ENCODE measurements at places on chromosomes 3 and 15. TPM values are rescaled to one million over a fixed set of nuclear protein-coding genes. Genes with fewer than 3 reads are reported as not detected.

GRCh38 chr3:177569875-177570657 is 372.8 kb upstream of the TBL1XR1 start:
- DNase-seq, result no peak

DNA sequence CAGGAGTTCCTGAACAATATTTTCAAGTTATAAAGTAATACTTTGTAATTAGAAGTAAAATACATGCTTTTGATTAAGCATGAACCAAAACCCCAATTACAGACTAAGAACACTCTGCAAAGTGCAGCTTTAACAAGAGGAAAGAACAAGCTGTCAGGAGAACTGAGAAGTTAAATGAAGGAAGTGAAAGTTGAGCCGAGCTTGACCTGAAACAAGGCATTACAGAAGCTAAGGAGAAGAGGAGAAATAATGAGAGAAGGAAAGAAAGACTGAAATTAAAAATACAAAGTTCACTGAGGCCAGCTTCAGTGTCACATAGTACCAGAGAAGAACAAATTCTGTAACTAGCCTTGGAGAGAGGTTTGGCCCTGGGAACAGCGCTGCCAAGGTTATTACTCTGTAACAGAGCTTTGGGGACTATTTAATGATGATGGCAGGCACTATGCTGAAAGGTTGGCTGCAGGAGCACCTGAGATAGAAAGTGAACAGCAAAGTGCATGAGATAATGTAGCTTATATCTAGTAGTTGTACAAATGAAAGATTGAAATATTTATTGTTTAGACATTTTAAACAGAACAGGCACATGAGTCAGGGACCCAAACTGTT is 241.9 kb upstream of the PEX5L start:
- no peak for DNase-seq

DNA sequence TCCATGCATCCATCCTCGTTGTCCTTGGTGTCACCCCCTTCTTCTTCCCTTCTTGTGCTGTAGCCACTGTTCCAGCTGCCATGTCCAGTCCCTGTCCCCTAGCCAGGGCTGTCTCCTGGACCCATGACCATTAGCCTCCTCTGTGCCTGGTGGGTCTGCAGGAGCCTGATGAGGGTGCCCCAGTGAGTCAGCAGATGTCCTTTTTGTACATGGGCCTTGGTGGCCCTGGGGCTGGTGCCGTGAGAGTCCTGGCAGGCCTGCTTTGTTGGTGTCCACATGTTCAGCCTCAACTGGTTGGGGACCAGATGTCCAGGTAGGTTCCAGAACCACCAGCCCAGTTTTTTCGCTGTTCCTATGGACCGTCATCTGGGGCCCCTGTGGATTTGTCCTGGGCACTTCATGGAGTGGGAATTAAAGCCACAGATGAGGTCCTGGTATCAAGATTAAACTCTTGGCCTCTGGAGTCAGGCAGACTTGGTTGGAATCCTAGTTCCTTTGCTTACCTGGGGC is 66.1 kb downstream of the FBLN2 start:
- no peak for DNase-seq

GRCh38 chr3:136305879-136306278 is 55.7 kb downstream of the PCCB start:
- no peak for DNase-seq

GRCh38 chr15:76116138-76116885 is 56.5 kb downstream of the TMEM266 start:
- DNase-seq, result no peak

DNA sequence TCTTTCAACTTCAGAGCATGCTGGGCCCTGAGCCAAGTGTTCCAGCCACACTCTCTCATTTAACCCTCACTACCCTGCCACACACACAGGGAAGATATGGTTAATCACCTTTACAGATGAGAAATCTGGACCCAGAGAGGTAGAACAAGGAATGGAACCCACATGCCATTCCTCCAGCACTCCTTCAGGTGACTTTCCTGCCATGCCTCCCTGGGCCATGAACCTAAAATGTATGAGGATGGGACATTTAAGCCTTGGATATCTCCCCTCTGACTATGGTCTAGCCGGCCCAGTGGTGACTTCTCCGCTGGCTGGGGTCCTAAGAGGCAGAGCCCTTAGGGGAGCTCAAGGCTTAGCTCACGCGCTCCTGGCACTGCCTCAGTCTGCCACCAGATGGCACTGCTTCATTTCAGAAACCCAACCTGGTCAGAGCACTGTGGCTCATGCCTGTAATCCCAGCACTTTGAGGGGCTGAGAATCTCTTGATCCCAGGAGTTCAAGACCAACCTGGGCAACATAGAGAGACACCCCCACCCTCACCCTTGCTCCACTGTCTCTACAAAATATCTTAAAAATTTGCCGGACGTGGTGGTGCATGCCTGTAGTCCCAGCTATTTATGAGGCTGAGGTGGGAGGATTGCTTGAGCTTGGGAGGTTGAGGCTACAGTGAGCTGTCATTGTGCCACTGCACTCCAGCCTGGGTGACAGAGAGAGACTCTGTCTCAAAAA is 2.2 kb upstream of the DCAF1 start:
- peak; percentile 72 for DNase-seq

DNA sequence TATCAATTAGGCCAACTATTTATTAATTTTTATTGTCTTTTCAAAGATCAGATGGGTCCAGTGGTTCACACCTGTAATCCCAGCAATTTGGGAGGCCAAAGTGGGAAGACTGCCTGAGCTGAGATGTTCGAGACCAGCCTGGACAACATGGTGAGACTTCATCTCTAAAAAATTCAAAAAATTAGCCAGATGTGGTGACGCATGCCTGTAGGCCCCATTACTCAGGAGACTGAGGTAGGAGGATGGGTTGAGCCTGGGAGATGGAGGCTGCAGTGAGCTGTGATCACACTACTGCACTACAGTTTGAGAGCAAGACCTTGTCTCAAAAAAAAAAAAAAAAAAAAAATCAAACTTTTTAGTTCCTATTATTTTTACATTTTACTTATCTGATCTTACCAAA is 8.2 kb downstream of the AP3S2 start:
- DNase-seq, result no peak

DNA sequence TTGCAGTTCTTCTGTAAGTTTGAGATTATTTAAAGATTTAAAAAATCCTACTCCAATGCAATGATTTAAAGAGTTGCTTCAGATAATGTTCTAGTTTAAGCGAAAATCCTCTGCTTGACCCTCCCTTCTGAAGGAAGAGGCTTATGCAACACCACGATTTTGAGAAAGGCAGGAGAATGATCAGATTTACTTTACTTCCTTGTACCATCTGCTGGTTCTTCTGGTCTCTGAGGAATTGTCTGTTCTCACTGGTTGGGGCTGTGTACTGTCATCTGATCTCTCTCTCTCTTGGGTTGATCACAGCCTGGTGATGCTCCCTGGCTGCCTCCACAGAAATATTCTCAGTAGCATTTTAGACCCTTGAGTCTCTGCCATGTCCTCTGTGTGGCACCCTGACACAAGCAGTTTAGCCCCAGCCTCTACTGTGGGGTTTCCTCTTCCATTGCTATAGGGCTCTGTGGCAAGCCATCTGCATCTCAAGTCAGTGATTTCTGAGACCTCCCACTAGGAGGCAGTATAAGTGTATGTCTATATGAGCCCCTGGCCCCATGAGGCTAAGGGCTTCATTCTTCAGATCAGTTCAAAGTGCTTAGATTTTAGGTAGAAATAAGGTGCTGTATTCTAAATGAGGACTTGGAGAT is 50.8 kb upstream of the PLAAT1 start:
- no peak for DNase-seq

GRCh38 chr3:139548801-139549200 is 9.3 kb upstream of the RBP1 start:
- DNase-seq, result no peak

DNA sequence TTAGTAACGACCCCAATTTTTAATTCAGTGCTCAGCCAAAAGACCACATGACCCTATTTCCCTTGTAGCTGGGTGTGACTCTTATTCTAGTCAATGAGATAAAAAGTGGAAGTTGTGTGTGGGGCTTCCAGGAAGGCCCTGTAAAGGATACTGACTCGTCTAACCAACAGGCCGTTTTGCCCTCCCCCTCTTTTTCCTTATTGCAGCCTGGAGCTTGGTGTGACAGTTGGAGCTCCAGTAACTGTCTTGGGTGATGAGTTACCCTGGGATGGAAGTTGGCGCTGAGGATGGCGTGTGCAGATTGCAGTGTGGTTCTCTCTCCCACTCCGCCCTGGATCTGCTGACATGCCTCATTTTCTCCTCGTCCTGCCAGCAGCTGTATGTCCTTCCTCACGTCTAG is 209.3 kb upstream of the PROK2 start:
- no peak for DNase-seq

DNA sequence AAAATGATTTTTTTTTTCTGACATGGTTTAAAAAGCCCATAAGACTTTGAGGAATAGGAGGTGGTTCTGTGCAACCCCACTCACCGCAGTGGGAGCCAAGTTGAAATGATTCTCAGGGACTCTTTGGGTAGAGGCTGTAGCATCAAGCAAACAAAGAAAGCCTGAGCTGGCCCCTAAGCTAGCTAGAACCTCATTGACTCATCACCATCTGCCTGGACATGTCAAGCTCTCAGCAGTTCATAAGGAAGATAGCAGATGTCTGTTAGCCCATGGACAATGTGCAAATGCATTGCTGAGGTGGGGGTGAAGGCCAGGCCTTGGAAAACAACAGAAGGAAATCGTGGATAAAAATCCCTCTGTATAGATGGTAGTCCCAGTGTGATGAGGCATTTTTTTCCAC is 234.8 kb downstream of the NR2F2 start:
- DNase-seq, result no peak

DNA sequence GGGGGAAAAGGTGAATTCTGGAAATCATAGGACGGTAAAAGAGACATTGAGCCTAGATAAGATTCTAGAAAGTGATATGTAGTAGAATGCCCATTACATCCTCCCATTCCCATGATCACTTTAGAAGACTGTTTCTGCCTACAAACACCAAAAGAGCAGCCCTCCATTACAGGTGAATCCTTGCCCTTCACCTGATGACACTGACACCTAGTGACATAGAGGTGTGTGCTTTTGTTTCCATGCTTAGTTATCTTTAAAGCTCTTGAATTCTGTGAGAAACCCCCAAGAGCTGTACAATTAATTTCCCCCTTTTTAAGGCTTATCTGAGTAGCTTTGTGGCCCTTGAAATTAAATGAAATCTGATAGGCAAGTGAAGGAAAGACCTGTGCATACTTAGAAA is 8.3 kb upstream of the BBX start:
- DNase-seq, result no peak

- DNase-seq, result no peak
Measured at GRCh38 chr3:82707035-82707434, 945.6 kb upstream of the GBE1 start.

DNA sequence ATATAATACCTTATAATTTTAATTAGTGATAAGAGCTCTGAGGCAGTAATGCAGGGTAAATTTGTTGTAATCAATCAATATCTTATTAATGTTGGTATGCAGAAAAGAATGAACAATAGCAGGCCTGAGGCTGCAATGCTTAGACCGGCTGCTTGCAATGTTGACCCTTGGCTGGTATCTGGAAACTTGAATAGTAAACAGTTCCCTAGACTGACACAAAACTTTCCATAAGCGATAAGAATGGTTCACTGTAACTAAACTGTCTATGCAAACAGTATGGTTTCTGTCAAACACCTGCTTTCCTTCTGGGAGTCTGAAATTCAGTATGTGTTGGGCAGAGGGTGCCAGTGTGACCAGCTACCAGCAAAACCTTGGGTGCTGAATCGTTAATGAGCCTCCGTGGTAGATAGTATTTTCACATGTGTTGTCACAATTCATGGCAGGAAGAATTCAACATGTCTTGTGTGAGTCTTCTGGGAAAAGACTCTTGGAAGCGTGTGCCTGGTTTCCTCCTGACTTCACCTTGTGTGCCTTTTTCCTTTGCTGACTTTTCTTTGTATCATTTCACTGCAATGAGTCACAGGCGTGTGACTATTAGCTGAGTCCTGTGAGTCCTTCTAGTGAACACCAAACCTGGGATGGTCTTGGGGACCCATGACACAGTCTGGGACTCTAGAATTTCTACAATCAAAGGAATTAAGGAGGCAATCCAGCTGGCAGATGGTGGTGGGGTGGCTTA is 30.7 kb upstream of the CLRN1 start:
- no peak for DNase-seq

GRCh38 chr15:74712311-74712710 is 13.0 kb downstream of the CYP1A1 start:
- DNase-seq, result no peak

DNA sequence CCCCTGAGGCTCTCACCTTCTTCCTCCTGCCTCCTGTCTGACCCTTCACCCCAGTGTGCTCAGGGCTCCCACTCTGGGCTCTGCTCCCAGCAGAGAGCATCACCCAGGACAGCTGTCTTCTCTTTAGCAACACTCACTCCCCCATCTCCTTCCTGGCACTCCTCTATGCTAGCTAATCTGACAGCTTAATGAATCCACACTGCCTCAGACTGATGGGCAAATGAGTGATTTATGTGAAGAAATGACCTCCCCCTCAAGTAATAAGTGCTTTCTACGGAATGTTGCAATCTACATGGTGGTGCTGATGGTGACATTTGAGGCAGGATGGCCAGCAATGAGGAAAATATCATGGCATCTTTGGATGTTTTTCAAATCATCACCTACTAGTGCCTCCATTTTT is 83.6 kb downstream of the LSM3 start:
- no peak for DNase-seq

- no peak for DNase-seq
Measured at GRCh38 chr3:38121832-38122461, 15.0 kb downstream of the ACAA1 start.

DNA sequence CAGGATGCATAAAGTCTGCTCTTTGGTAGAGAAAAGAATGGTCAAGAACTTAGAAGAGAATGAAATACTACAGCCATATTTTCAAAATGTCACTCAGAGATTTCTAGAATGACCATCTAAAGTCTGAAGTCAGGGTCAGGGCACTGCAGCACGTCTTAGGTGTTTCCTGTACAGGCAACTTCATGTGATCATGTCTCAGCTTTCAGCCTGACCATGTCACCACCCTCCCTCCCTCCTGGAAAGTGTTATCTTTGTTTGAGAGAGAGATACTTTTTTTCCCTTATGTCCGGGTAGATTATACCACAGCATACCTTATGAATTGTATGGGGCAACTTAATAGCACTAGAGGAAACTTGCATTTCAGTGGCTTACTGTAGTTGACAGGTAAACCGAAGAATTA is 558.0 kb upstream of the TGFBR2 start:
- DNase-seq, result no peak

DNA sequence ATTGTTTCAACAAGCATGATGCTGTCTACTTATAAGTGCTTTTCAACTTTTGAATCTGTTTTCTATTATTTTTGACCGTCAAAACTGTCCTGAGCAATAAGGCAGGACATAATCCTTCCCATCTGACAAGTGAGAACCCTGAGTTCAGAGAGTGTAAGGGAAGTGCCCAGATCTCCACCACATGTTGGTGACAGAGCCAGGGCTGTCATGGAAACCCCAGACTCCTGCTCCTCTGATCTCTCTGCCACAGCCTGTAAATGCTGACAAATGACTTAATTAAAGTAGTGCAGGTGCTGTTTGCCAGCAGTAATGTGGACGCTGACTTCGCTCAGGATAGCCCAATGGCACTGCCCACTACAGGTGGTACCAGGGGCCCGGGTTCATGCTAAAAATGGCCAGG is 40.3 kb downstream of the SPSB4 start:
- no peak for DNase-seq

The GHSR gene
- not detected for total RNA-seq

The INTS14 gene
- 34.6 TPM for total RNA-seq

The LRRN1 gene
- 0.20 TPM for total RNA-seq

The SMAD3 gene
- total RNA-seq, result 55.4 TPM

The RTP1 gene
- not detected for total RNA-seq

The ACTC1 gene
- not detected for total RNA-seq

The STARD5 gene
- 5.8 TPM for total RNA-seq

The CNTN3 gene
- not detected for total RNA-seq

The SH3GL3 gene
- not detected for total RNA-seq

The ENTPD3 gene
- total RNA-seq, result not detected

The PIERCE2 gene
- not detected for total RNA-seq

The SOX14 gene
- not detected for total RNA-seq

The CHRFAM7A gene
- total RNA-seq, result 0.92 TPM
